ENCODE measurements at places on chromosomes 3 and 15.

GRCh38 chr3:30625541-30626438, 19.4 kb downstream of the TGFBR2 start:
- no peak for DNase-seq

DNA sequence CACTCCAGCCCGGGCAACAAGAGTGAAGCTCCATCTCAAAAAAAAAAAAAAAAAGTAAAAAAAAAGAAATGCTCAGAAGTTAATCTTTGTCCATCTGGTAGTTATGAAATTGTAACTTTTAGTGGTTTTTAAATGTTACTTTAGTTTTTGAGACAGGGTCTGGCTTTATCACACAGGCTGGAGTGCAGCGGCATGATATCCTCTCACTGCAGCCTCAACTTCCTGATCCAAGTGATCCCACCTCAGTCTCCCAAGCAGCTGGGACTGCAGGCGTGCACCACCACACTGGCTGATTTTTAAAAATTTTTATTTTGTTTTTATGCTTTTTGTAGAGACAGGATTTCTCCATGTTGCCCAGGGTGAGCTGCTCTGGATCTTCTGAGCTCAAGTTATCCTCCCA, 1.3 kb downstream of the RNU5B-1 start:
- DNase-seq, result no peak

DNA sequence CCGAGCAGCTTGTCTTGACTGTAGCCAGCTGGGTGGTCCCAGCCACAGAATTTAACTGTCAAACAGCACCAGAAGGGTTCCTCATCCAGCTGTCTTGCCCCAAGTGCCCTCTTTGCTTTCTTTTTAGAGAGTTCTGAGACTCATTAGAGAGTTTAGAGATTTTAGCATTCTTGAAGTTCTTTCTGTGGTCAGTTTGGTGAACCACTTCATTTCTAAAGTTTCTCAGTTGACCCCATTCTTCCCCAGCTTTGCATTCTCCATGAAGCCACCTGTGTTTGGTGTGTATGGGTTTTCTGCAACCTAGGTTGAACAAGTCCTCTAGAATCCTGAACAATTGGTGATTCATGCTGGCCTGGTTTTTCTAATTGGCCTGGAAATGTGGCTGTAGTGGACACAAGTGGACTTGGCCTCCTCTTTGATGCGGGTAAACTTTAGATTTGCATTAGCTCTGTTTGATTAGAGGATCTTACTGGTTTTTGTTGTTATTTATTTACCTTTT, 33.7 kb downstream of the FLNB start:
- no peak for DNase-seq

- DNase-seq, result no peak
Measured at GRCh38 chr15:44219073-44219472, 24.0 kb upstream of the FRMD5 start.

- DNase-seq, result no peak
Measured at GRCh38 chr3:33833408-33834095, 35.1 kb downstream of the PDCD6IP start.

GRCh38 chr3:65379223-65379622, 659.5 kb downstream of the MAGI1 start:
- DNase-seq, result no peak

DNA sequence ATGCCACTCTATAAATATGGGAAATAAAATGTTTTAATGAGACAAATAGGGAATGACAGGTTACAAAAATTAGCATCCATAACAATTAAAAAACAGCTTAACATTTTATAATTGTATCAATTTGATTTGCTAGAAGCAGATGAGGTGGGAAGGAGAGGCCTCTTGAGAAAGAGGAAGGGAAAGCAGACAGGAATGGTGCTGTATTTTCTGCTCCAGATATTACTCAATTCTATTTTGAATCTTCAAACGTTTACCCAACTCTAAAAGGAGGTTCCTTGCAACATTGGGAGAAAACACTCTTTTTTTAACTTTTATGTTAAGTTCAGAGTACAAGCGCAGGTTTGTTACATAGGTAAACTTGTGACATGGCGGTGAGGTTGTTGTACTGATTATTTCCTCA, 44.9 kb upstream of the ALDH1A3 start:
- DNase-seq, result no peak

- no peak for DNase-seq
Measured at GRCh38 chr3:156906275-156906674, 80.1 kb downstream of the LEKR1 start.

All from omental fat pad (tissue), 4 donors.